ENCODE measurements at places on chromosomes 4 and X.
A peak's percentile ranks its signal among the peaks of the same experiment; 100 is the strongest.

GRCh38 chr4:119873132-119873531 is 193.5 kb downstream of the MAD2L1 start:
- no peak for DNase-seq

GRCh38 chr4:137531986-137532868 is at the start of gene PCDH18:
Gene PCDH18 (minus strand): TSS chr4:137532494. CDS start chr4:137532088, 406 bp downstream.
- DNase-seq, result peak; percentile 47

GRCh38 chr4:110354460-110354859 is 121.5 kb upstream of the ENPEP start:
- DNase-seq, result no peak

GRCh38 chr4:3489451-3489962 is 26.4 kb downstream of the DOK7 start:
- DNase-seq, result peak; percentile 72

GRCh38 chr4:70601422-70602039 is 9.5 kb downstream of the AMBN start:
- peak; percentile 60 for DNase-seq

DNA sequence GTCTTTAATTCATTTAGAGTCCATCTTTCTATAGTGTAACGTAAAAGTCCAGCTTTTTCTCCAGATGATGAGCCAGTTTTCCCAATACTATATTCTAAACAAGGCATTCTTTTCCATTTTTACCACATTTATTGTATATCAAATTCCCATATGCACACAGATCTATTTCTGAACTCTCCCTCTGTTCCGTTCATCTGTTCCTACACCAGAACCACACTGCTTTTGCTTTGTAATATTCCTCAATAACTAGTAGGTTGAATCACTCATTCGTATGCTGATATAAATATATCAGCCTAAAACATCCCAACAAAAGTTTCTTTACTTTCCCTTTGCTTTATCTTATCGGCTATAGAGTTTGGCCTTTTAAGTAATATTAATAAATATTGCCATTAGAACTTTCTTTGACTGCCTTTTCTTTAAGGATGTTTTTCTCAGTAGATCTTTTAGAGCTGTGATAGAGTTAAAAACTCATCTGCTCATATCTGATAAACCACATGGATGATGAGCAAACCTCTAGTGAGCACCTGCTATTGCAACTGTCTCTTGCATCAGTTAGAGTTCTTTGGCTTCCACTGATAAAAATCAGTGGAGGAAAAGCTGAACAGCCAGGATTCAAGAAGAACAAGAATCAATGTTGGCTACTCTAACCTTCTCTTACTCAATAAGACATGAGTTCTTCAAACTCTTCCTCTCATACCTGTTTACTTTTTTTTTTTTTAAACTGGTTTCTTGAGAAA is 13.1 kb upstream of the RPL34 start:
- no peak for DNase-seq

DNA sequence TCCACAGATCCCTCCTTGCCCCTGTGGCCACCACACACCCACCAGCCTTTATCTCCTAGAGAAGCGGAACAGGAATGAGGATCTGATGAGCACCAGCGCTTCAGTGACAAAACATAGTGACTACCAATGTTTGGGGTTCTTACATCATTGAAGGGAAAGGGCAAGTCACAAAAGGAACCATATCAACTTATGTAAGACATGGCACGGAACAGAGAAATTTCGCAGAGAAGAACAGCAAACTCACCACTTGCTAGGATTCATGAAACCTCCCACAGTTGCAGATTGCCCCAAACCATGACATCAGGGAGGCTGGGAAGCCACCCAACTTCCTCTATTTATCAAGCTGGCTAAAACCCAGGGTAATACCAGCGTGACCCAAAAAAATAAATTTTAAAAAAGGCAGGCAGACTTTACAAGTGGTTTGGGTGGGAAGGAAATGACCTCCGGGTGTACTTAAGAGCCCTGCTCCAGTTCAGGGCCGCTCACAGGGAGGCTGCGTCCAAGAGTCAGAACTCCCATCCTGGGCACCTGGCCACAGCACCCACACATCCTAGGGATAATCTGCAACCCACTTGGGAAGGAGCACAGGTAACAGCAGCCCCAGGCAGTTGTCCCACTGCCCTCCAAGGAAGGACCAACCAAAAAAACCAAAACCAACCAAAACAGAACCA is 36.0 kb downstream of the ADGRG2 start:
- no peak for DNase-seq

DNA sequence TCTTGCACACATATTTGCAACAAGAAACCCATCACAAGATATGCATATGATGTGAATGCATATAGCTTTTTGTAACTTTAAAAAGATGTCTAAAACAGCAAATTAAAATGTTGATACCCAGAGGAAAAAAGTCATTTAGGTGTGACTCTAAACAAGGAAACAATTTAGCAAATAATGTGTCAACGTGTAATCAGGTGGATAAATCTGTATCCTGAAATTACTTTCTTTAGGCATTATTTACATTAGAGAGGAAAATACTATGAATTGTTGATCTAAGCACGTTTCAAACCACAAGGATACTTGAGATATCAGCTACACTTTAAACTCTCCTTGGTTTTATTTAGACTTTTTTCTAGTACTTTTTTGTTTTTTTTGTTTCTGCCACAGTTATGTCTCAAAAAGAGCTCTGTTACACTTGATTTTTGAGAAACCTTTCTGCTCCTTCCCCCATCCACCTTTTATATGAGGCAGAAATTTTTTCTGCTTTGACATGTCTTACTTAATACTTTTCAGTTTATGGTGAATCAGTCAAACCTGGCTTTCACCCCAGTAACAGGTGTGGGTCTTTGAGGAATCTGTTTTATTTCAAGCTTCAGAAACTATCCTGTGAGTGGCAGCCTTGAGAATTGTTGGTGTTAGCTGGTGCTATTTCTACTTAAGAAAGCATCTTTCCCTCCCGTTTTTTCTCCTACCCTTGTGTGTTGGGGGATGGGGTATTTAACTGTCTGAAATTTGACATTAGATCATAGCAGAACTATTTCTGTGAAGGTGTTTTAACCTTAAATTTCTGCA is 1.9 kb downstream of the NPNT start:
- DNase-seq, result no peak

- no peak for DNase-seq
Observed at GRCh38 chr4:74930162-74930561, 2.8 kb upstream of the PARM1 start.

DNA sequence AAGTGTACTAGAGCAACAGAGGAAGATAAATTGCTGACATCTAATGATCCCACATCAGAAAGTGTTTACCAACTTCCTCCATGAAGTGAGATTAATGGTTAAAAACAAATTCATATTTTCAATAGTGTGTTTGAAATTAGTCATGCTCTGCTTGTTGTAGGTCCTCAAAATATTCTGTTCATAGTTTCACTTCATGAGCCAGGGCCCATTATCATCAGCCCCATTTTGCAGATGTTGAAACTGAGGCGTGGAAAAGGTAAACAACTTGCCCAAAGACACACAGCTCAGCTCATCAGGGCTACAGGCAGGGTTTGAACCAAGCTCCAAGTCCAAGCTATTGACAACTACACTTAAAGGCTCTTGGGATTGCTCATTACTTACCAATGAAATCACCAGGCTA is 103.5 kb upstream of the PPARGC1A start:
- DNase-seq, result no peak

- DNase-seq, result no peak
Observed at GRCh38 chrX:148265829-148266228, 234.6 kb upstream of the AFF2 start.

DNA sequence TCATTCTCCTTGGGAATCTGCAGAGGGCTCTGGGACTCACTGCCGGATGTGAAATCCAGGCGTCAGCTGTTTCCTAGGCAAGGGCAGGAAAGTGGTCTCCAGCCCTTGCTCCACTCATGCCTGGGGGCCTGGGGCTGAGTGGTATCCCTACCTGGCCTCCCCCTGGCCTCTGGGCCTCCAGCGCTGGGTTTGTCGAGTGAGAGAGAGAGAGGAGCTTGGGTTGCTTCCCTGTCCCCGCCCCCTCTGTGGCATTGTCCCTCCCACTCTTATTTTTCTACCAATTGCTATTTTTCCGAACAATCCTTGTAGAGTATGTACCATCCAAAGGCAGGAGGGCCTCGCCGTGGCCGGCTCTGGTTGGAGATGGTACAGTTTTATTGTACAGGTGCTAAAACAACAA is 53.1 kb downstream of the ELF4 start:
- DNase-seq, result no peak

DNA sequence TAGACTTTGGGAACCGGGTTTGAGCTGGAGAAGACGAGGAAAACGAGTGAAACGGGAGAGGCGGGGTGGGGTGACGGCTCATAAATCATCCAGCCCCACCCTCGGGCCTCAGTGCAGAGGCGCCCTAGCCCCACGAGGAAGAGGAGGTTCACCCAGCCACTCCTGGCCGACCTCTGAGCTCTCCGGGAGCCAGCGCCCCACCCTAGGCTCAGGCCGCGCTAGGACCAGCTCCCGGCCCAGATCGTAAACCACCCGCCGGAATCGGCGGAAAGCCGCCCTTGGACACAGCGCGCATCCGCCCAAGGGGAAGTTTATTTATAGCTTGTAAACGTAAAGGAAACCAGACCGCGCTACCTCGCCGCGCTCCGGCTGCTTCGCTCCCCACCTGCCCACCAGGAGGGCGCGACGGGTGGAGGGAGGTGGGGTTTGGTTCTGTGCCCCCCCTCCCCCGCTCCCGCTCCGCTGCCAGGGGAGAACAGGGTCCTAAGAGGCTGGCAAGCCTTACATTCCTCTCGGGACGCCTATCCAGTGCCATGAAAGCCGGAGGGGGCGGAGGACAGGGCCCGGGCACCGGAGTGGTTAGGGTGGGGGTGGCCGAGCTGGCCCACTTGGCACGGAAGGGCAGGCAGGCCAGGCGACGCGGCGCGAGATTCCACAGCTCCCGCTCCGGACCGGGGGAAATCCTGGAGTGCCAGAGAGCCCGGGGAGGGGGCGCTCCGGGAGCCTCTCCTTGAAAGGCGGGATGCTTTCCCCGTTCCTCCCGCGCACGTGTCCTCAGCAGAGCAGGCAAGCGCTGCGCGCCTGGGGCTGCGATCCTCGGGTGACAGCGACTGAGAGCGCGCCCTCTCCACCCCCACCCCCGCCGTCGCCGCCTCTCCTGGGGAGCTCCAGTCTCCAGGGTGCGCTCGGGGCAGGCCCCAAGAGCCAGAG is 84.2 kb downstream of the BCOR start:
- peak; percentile 53 for DNase-seq
